ENCODE measurements at places on chromosomes 16 and 17.

- no peak for DNase-seq
These were observed 18.4 kb upstream of the MRPS23 start for GRCh38 chr17:57868007-57868909.

GRCh38 chr17:69511250-69511649 lies 96.8 kb downstream of the MAP2K6 start:
- DNase-seq: no peak

GRCh38 chr16:51896013-51896412 lies 650.9 kb downstream of the TOX3 start:
- DNase-seq: no peak

DNA sequence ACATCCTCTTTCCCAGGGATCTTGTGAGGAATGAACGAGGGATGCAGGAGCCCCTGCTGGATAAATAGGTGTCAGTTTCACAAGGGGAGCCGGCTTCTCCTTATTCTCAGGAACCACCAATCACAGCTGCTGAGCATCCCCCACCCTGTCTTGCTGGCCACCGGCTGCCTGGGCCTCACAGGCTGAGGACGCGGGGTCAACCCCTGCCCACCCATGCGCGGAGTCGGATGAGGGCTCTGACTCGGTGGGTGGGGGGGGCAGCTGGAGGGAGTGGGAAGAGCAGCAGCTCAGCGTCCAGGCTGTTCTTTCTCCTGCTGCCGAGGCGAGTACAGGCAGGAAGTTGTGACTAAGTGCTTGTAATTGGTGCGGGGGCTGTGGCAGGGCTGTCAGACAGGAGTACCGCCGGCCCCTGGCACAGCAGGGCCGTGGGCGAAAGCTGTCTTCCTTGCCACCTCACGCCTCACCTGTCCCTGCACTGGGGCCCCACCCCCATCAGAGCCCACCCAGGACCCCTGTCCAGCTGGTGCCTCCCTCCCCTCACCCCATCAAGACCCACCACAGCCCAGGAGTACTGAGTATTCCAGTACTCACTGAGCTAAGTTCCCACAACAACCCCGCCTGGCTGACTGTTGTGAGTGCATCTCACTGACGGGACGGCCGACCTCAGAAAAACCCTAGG lies 11.0 kb upstream of the DPEP1 start:
- DNase-seq: no peak

- DNase-seq: no peak
These were observed 70.9 kb upstream of the SALL1 start for GRCh38 chr16:51222016-51222415.

- no peak for DNase-seq
These were observed 12.1 kb downstream of the ABCA3 start for GRCh38 chr16:2328428-2328827.
